ENCODE measurements at places on chromosomes 11 and 22. TPM values are rescaled to one million over a fixed set of nuclear protein-coding genes. Genes with fewer than 3 reads are reported as not detected.
A peak's percentile ranks its signal among the peaks of the same experiment; 100 is the strongest.

CD248 gene
- total RNA-seq: not detected

MYO18B gene
- total RNA-seq: 6.0 TPM

- no peaks in the 10 kb centered on the region for H3K27me3 ChIP-seq
- H3K4me1 ChIP-seq: peaks cover 68% of the 10 kb centered on the region
- H3K4me3 ChIP-seq: peak overlapping the region; percentile 68
Observed at GRCh38 chr11:85823816-85824215, 12.9 kb upstream of the SYTL2 start.

DNA sequence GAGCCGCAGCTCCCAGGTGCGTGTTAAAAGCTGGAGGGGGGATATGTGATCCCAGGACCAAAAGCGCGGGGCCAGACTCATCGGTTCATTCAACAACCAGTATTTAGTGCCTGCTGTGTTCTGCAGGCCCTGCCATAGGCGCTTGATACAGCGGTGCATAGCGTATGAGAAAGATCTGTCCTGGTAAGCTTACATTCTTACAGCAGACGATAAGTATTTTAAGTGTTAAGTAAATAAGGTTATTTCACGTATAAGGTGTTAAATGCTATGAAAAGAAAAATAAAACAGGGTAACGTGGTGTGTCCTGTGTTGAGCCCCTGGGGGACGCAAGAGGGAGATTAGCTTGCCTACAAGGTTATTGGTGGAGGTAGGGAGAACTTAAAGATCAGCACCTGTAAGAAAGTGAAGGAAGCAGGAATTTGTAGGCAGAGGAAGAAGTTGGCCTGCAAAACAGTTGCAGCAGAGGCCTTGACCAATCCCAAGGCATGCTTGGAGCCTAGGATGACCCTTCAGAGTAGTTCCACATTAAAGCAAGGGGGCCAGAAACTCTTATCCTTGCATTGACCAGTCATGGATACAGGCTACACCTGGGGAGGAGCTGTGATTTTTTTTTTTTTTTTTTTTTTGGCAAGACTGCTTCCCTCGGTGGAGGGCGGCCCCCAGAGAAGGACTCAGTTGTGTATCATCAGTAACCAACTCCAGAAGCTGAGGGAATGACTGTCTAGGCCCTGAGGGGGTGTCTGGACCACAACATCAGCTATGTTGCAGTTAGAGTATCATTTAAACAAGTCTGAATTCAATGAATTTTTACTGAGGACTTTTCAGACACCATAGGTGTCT is 487 bp upstream of the LIPT2 start:
- peak overlapping the region; percentile 85 for H3K4me3 ChIP-seq
- no peak for DNase-seq
- H3K27ac ChIP-seq: peak overlapping the region; percentile 69
- peaks cover 16% of the 10 kb centered on the region for H3K4me1 ChIP-seq
- H3K36me3 ChIP-seq: no peaks in the 10 kb centered on the region
